Stimulated activated naive CD8-positive, alpha-beta T cell treated with anti-CD3 and anti-CD28 coated beads, Interleukin-15, Interleukin-2, amounts not matched to agents 100 U/mL and 50 U/mL, for 24 hours (primary cell): ENCODE measurements at places on chromosomes 3 and 15.

DNA sequence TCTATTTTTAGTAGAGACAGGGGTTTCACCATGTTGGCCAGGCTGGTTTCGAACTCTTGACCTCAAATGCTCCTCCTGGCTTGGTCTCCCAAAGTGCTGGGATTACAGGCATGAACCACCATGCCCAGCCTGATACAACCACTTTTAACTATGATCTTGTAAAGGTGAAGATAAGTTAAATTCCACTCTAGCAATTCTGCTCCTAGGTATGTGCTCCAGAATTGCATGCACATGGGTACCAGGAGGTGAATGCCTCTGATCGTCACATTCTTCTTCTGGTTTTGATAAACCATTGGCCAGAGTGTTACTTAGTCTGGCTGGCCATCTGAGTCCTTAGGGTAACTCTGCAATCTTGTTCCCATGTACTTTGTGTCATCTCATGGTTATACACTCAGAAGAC is 22.3 kb downstream of the CSPG5 start:
- DNase-seq: no peak

DNA sequence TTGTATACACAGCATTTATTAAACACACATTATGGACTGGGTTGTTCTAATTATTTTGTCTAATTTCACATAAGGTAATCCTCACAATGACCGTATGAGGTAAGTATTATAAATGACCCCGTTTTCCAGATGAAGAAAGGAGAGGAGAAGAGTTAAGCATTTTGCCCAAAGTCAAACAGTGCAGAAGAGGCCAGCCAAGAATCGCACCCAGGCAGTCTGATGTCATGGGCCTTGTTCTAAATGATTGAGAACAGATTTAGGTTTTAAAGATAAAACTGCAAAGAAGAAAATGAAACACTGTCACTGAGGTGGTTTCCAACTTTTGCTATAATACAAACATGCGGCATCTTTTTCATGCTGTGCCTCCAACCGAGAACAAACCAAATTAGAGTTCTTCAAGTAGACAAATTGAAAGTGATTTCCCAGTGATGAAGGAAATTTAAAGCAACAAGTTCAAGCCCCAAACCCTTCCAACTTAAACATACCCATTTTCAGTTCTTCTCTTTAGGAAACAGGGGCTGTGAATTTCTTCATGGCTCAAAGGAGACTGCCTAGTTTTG is 155.3 kb downstream of the THRB start:
- DNase-seq: no peak

- DNase-seq: no peak
Measured at GRCh38 chr3:197368330-197368729, 69.9 kb upstream of the DLG1 start.

DNA sequence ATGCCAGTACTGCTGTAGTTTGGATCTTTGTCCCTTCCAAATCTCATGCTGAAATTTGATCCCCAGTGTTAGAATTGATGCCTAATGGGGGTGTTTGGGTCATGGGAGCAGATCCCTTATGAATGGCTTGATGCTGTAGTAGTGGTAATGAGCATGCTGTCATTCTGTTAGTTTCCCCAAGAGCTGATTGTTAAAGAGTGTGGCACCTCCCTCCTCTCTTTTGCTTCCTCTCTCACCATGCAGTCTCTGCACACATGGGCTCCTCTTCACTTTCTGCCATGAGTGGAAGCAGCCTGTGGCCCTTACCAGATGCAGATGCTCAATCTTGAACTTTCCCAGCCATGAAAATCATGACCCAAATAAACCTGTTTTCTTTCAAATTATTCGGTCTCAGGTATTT is 141.3 kb upstream of the DPPA4 start:
- no peak for DNase-seq

- DNase-seq: no peak
Measured at GRCh38 chr3:25558121-25558520, 106.6 kb downstream of the TOP2B start.

GRCh38 chr3:171799501-171799900 is 10.8 kb downstream of the PLD1 start:
- no peak for DNase-seq

- no peak for DNase-seq
Measured at GRCh38 chr3:146374146-146374545, 95.2 kb downstream of the PLSCR2 start.

GRCh38 chr3:138725116-138725515 is 109.6 kb downstream of the PIK3CB start:
- DNase-seq: no peak

GRCh38 chr3:48851407-48851806 is 3.7 kb upstream of the PRKAR2A start:
- DNase-seq: no peak

- peak; percentile 44 for DNase-seq
Measured at GRCh38 chr3:195147649-195148080, 123.3 kb downstream of the XXYLT1 start.

- no peak for DNase-seq
Measured at GRCh38 chr15:99702895-99703602, 30.2 kb downstream of the LYSMD4 start.

- DNase-seq: peak; percentile 15
Measured at GRCh38 chr15:95990833-95991232, 339.7 kb upstream of the NR2F2 start.

GRCh38 chr3:77412021-77412438 is 372.1 kb downstream of the ROBO2 start:
- no peak for DNase-seq

GRCh38 chr3:4071481-4072184 is 231.5 kb upstream of the SETMAR start:
- DNase-seq: no peak

GRCh38 chr3:157493627-157494550 is 9.3 kb downstream of the VEPH1 start:
- no peak for DNase-seq

DNA sequence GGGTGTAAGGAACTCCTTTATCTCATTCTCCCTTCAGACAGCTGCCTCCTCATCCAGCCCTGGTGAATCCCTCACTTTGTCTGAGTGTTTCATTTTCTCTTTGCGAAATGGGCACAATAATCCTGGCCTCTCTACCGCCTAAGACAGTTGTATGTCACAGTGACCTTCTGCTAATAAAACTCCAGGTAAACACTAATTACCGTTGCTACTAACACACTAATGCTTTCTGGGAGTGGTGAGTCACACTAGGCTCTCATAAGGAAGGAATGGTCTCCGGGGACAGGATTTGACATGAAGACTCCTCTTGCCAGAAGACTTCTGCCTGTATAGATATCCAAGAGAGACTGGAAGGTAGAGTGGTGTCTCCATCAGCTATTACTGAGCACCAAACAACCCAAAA is 71.7 kb upstream of the SNRK start:
- no peak for DNase-seq

GRCh38 chr15:27826411-27826810 is 272.7 kb downstream of the OCA2 start:
- no peak for DNase-seq
